ENCODE measurements at places on chromosomes 3 and 15.

DNA sequence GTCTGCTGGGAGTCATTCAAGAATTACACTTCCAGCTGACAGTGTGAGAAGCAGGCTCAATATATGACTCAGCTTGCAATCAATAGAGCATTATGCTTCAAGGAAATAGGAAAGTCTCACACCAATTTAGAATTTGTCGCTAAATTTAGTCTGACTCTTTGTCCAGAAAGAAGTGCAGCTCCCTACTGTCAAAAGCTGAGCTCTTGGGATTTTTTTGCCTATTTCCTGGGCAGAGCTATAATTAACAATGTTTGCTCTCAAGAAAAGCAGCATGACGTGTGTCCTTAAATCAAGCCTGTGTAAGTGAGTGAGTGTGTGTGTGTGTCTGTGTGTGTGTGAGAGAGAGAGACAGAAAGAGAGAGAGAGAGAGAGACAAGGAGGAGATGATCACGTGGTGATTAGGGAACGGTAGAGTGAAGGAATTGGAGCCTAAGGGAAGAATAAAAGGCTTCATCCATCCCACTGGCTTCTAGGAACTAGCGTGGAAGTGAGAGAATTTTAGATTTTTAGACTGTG, 16.4 kb upstream of the SLC35G2 start:
- DNase-seq, result no peak

DNA sequence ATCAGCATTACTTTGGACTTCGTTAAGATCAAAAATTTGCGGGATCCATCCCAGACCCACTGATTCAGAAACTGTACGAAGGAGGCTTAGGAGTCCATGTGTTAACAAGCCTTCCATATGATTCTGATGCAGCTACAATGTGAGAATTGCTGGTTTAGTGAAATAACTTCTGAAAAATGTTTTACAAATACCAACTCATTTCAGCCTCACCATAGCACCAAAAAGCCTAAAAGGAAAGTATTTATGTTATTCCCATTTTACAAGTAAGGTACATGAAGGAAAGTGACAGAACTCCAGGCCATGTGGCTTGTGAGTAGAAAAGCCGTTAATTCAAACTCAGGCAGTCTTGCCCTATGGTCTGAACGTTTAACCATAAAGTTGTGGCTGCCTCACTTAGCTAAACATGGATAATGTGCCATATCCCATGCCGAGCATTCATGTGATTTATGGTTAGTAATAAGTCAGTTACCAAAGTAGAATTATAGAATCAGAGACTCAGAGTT, 1.5 kb upstream of the IGSF10 start:
- no peak for DNase-seq

- DNase-seq, result no peak
These were observed 1.6 kb upstream of the SUCNR1 start for GRCh38 chr3:151871639-151872468.

DNA sequence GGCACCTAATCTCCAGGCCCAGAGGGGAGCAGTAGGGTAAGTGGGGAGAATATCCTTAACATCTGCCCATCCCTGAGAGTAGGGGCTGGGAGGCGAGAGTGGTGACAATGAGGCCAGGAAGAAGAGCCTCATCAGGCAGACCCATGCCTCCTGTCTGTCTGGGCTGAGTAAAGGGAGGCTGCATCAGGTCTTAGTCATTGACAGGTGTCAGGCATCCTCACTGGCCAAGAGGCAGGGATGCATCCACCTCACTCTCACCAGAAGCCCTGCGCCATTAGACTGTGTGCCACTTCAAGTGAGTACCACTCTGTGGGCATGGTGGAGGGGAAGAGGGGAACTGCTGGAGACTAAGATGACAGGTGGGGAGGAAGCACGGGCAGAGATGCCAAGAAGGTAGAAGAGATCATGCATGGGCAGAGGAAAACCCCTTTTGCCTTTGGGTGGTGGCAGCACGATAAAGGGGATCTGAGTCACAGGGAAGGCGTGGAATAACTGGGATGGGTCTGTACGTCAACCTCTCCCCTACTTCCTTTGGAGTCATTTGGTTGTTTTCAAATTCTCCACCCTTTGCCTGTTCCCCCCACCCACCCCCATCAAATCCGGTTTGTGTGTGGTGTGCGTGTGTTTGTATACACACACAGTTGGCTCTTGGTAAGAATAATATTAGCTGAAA, 14.1 kb downstream of the ANAPC13 start:
- no peak for DNase-seq

DNA sequence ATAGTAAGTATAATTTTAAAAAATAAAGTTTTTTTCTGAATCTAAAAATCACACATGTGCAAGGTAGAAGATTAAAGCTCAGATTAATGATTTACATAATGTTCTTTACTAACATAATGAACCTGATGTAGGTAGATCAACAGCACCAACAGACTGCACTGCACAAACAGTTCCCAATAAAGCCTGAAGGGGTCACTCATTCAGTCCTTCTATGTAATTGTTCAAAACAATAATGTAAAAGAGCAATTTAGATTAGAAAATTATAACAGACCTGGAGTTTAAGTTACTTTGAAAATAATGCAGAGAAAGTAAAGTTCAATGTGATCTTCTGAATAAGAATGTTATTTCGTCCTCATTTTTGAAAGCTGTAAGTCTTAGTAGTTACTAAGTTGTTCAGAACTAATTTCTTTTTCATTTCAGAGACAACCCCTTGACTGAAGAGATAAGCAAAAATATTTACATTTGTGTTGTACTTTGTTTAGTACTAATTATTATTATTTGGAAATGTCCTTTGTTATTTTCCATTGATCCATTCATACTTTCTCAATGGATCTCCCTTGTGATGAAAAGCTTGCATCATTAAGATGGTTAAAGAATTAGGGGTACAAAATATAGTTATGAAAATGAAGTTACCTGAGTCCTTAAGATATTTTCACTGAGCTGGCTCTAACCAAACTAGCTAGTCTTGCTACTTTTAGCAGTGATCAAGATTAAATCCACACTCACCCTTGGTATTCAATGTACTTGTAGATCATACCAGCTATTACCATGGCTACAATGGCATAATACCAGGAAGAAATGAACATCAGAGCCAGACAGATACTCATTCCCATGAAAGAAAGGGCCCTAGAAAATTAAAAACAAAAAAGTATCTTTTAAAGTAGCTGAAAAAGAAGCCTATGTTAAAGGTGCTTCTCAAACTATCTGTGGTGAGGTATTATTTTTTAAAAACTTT, 16.8 kb downstream of the EMC4 start:
- no peak for DNase-seq
